Neural crest cell (in vitro differentiated cells): ENCODE measurements at places on chromosomes 12 and 14.

GRCh38 chr12:74624201-74624600, 86.6 kb downstream of the ATXN7L3B start:
- H3K27ac ChIP-seq, result no peak overlapping the region
- H3K4me1 ChIP-seq, result no peaks in the 10 kb centered on the region
- no peaks in the 10 kb centered on the region for H3K36me3 ChIP-seq
- peaks cover 2% of the 10 kb centered on the region for H3K27me3 ChIP-seq

- H3K36me3 ChIP-seq, result peaks cover 3% of the 10 kb centered on the region
- no peak overlapping the region for H3K4me3 ChIP-seq
- no peak overlapping the region for H3K27ac ChIP-seq
Observed at GRCh38 chr12:126761420-126761819, 1505.5 kb upstream of the TMEM132C start.

DNA sequence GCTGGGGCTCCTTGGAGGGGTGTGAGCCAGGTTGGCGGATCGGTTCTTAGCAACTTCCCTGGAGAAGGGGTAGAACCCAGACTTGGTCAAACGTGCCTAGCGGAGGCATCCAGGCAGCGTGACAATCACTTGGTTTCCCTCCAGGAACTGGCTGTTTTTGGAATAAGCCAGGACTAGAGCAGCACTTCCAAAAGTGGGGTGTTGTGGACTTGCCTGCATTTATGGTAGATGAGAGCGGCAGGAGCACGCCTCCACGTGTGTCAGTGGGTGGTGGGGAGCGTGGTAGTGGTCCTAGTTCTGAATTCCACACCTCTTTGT, 2.8 kb downstream of the PRMT8 start:
- peaks cover 30% of the 10 kb centered on the region for H3K4me1 ChIP-seq
- H3K4me3 ChIP-seq, result peak overlapping the region; percentile 91
- DNase-seq, result no peak
- H3K36me3 ChIP-seq, result peaks cover 4% of the 10 kb centered on the region

DNA sequence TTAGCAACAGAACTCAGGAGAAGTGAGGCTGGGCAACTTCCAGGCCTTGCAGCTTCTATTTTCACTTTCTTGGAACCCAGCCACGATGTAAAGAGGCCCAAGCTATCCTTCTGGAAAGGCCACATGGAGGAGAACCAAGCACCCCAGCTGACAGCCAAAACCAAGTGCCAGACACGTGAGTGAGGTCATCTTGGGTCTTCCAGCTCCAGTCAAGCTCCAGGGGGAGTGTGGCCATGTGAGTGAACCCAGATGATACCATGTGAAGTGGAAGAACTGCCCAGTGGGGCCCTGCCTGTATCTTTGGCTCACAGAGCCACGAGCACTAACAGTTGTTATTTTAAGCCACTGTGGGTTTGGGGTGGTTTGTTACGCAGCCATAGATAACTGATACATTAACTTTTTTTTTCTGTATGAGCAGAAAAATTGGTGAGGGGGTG, 126.8 kb upstream of the MAP1LC3B2 start:
- H3K4me1 ChIP-seq, result peaks cover 35% of the 10 kb centered on the region
- no peak overlapping the region for H3K27ac ChIP-seq
- H3K4me3 ChIP-seq, result no peak overlapping the region
- H3K27me3 ChIP-seq, result peaks cover 2% of the 10 kb centered on the region
- no peaks in the 10 kb centered on the region for H3K36me3 ChIP-seq

DNA sequence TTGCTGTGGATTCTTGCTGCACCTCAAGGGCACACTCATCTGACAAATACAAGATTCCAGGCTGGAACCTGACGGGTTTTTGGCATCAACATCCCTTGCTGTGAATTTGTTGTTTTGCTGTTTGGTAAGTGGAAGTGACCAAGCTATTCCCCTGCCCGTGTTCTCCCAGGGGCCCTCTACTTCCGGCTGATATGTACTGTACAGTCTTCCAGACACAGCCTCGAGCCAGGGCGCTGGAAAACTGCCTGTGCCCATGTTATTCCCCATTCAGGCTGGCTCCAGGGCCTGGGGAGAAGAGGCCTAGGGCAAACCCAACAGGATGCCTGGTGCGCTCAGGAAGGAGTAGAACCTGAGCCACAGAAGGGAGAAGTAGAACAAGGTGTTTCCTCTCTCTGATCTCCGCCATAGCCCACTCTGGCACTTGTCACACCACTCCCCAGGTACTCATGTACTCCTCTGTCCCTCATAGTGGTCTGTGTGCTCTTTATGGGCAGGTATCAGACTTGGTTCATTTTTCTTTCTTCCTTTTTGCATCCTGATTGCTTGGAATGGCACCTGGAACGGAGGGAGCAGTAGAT, 67.8 kb upstream of the LTA4H start:
- H3K27me3 ChIP-seq, result no peaks in the 10 kb centered on the region
- H3K27ac ChIP-seq, result no peak overlapping the region
- no peak for DNase-seq

- no peak overlapping the region for H3K27ac ChIP-seq
- no peaks in the 10 kb centered on the region for H3K27me3 ChIP-seq
- H3K4me3 ChIP-seq, result no peak overlapping the region
- H3K4me1 ChIP-seq, result no peaks in the 10 kb centered on the region
Observed at GRCh38 chr12:70045036-70045435, 198.2 kb upstream of the CNOT2 start.

- H3K27ac ChIP-seq, result no peak overlapping the region
- H3K4me3 ChIP-seq, result no peak overlapping the region
- H3K27me3 ChIP-seq, result no peaks in the 10 kb centered on the region
- H3K4me1 ChIP-seq, result peaks cover 26% of the 10 kb centered on the region
- no peak for DNase-seq
- peaks cover 60% of the 10 kb centered on the region for H3K36me3 ChIP-seq
Observed at GRCh38 chr12:22306311-22306710, 28.2 kb downstream of the ST8SIA1 start.

DNA sequence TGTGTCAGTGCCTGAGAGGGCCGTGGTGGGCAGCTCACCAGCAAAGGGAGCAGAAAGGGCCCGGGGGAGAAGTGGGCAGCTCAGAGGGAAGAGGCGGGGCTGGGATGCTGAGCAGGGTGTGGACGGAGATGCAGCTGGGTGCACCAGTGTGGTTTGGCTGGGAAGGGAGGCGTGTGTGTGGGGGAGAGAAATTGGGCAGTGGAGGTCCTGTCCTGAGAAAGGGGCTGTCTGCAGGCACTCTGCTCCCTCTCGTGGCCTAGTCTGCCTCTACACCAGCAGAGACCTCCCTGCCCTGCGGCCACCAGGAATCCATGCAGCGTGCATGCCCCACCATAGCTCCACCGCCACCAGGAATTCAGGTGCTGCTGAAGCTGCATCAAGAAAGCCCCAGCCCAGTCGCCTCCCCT, 6.4 kb downstream of the TMEM121 start:
- DNase-seq, result peak; percentile 33
- no peak overlapping the region for H3K27ac ChIP-seq
